ENCODE measurements at places on chromosomes 3 and 15. TPM values are rescaled to one million over a fixed set of nuclear protein-coding genes. Genes with fewer than 3 reads are reported as not detected.

CCR9 gene
- total RNA-seq: not detected

CELSR3 gene
- 1.7 TPM for total RNA-seq

DNA sequence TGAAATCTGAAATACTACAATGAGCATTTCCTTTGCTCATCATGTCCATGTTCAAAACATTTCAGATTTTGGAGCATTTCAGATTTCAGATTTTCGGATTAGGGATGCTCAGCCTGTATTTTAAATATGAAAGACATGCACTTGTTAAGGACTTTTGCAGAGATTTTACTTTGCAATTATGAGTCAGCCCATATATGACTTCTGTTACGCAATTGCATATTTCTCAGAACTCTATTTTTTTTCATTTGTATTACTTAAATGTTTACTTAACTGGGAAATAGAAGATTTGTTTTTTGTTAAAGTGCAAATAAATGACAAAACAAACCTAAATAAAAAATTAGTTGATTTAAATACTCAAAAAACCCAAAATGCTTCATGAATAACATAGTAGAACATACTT lies 376.2 kb downstream of the ZBTB20 start:
- peak; percentile 66 for DNase-seq

PGBD4 gene
- total RNA-seq: 2.6 TPM

IFT122 gene
- 21.3 TPM for total RNA-seq

- DNase-seq: peak; percentile 59
These were observed 12.1 kb downstream of the FGF7 start for GRCh38 chr15:49435174-49435573.

- DNase-seq: no peak
These were observed 399.6 kb downstream of the LPP start for GRCh38 chr3:188553569-188553968.

- DNase-seq: no peak
These were observed 86.3 kb downstream of the PPM1L start for GRCh38 chr3:160842021-160843005.

GRCh38 chr15:50544368-50544767 lies 2.1 kb downstream of the USP50 start:
- no peak for DNase-seq

GRCh38 chr15:82849556-82850512 lies 40.4 kb downstream of the WHAMM start:
- peak; percentile 82 for DNase-seq

DNA sequence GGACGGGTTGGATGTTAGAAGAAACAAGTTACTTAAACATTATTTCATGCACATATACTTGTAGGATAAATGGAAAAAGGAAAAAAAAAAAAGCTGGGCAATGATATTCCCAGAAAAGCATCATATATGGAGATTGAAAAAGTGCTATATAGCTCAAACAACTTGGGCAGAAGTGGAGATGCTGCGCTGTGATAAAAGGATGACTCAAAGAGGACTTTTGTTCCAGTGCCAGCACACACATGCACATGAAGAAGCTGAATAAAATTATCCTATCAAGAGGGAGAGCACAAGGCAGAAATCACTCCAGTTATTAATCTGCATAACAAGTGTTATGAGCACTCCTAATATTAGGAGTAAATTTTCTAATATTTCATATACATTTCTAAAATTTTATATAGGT lies 30.9 kb downstream of the FRMD4B start:
- no peak for DNase-seq

DNA sequence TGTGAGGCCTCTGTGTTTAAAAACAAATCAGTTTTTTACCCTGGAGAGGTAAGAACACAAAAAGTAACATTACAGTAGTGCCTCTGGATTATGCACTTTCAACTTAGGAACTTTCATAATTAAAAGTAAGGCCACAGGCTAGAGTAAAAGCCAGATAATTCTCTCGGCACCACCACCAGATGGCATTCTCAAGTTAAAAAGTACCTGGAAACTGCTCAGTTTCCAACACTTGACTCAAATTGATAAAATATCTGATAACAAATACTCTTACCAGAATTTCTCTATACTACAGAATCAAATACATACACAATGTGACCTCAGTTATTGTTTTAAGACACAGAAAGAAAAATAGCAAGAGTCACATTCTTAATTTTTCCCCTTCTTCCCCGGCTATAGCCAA lies 19.9 kb downstream of the SPICE1 start:
- peak; percentile 44 for DNase-seq

CPNE4 gene
- not detected for total RNA-seq

DNA sequence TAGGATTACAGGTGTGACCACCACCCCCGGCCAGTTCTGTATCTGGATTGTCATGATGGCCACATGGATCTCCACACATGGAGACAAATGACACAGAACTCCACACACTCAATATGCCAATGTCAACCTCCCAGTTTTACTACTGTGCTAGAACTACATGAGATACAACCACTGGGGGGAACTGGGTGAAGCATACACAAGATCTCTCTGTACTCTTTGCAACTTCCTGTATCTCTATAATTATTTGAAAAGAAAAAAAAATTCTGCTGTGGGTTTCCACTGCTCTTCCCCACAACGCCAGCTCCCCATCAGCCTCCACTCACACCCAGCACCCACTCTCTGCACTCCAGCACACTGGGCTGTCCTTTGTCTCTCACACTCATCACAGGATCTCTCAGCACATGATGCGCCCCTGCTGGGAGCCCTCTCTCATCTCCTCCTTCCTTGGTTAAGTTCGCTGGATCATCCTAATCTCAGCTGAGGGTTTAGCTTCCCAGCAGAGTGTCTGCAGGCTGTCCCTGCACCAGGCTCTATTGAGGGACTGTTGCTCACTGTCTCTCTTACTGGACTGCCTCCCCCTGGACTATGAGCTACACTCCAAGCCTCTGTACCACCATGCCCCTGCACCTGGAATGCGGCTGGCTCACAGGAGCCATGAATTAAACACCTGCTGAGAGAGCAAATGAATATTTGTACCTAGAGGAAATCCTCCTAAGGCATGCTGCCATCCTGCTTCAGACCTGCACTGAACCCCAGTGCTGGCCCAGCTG lies 10.7 kb upstream of the RAB43 start:
- DNase-seq: no peak

FILIP1L gene
- 213 TPM for total RNA-seq

DNA sequence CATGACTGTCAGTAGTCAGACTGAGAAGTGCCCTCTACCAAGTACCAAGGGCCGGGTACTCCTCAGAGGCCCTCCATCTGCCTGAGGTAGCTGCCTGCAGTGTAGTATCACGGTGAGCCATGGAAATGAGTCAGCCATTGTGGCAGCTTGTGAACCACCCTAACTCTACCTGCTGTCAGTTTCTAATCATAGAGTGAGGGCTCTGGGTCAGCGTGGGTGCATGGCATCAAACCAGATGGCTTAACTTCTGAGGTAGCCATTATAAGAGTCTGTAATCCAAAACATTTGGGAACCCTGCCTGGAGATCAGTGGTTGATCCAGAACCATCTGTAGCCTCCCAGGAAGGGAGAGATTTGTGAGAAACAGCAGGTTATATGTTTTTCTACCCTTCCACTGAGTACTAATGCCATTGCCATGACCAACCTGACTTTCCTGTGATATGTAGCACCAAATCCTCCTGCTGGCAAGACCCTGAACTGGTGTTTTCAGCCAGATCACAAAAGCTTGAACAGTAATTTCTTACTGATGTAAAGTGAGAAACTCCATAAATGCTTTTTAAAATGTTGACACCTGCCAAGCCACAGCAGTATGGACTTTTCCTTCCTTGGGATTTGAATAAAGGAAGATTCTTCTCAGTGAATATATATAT lies 38.9 kb downstream of the ABHD2 start:
- no peak for DNase-seq

DNA sequence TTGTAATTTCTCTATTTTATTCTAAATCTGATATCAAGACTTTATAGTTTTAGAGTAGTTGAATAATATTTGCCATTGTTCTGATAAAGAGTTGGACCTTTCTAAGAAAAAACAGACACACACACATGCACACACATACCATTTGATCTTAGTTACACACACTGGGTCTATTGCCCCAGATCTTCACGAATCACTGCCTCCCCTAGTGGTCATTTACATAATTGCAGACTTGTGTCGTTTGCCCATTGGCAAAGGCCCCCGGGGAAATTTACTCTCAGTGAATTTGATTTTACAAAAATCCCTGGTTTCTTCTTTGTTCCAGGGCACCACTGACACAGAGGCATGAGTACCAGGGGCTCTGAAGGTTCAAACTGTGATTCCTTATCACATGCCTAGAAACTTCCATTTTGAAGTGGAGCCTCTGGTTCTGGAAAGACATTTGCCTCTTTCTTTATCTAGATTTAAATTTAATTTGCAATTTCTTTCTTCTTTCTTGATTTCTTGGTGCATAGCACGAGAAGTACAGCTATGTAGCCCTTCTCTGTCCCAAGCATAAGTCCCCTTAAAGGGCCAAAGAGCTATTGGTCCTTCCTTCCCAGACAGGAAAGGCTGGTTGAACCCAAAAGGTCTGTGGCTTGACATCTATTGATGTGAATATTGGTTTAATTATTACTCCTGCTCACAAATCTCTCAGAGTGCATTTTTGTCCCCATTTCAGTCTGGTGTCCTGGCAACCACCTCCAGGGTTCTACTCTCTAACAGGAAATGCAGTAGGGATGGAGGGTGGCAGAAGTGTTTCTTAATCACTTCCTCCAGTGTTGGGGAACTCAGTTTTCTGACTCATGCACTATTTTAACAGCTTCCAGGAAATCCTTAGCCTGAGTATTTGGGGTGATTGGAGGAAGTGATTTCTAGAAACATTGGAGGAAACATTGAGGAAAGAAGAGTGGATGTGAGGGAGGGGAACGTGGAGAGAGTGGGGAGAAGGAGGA lies 32.4 kb upstream of the SLC6A11 start:
- peak; percentile 26 for DNase-seq

SKOR1 gene
- total RNA-seq: not detected

GRCh38 chr3:56775445-56775837 lies 26.3 kb downstream of the ARHGEF3 start:
- DNase-seq: no peak

KY gene
- 0.32 TPM for total RNA-seq

- peak; percentile 15 for DNase-seq
These were observed 762.2 kb upstream of the ALCAM start for GRCh38 chr3:104604326-104605010.

DNA sequence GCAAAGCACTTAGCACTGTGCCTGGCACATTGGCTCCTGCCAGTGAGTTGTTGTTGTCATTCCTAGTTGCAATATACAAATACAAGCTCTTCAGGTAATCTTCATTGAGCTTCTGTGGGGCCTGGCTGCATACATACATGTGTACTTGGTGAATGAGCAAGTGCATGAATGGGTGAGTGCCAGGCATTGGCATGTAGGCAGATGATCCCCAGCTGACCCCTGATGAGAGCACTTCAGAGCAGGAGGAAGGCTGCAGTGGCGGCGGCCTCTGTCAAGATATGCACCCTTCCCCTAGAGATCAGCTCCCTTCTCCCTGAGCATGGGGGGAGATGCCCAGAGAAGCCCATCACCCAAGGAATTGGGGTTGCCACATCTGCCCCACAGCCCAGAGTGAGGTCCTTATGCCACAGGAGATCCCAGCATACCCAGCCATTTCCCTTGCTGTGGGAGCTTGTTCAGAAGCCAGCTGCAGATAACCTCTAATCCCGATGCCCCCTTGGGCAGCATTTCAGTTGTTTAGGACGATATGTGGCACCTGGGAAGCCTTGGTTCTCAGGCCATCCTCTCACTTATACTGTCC lies 8.8 kb downstream of the CACNA2D3 start:
- DNase-seq: no peak

DNA sequence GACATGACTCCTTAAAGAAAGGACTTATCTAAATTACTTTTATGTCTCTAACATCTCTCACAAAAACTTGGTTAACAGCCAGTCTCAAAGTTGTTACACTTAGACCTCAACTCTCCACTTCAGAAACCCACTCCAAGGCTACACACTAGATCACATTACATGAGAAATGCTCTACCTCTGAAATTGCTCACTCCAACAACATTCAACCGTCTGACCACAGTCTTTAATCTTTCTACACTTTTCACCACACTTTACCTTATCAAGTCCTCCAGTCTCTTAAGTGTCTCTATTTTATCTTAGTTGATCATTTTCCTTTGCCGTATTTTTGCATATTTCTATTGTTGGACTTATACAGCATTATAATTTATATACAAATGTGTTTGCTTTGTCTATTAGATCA lies 5.8 kb downstream of the SLC12A6 start:
- no peak for DNase-seq

GRCh38 chr3:12427551-12427950 lies 56.7 kb upstream of the TSEN2 start:
- no peak for DNase-seq

Data from fibroblast of villous mesenchyme (primary cell).